Astrocyte (in vitro differentiated cells and primary cell): ENCODE measurements at places on chromosomes 16 and 17. TPM values are rescaled to one million over a fixed set of nuclear protein-coding genes. Genes with fewer than 3 reads are reported as not detected.

The HS3ST3B1 gene
- total RNA-seq, result 8.7 and 8.9 TPM in 2 replicates

DNA sequence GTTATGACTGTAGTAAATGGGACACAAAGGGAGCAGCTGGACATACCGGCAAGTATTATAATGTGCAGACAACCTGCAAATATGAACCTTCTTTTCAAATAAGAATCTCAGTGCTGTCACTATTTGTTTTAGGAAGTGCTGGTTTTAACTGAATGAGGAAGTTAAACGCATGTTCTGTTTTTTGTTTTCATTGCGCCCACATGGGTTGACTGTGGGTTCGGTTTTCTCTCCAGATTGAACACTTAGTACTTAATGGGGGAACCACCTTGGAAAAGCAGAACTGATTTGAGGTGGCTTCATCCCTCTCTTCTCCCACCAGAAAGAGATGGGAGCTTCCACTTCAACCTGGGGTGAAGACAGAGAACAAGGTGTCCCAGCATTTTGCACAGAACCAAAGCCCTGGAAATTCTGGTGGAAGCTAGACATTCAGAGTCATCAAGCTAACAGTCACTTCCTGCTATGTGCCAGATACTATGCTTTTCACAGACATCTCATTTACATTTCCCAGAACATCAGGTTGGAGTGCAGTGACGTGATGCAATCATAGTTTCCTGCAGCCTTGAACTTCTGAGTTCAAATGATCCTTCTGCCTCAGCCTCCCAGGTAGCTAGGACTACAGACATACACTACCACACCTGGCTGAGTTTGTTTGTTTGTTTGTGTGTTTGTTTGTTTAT, 149.8 kb downstream of the CDH13 start:
- no peaks in the 10 kb centered on the region for H3K36me3 ChIP-seq
- H3K27ac ChIP-seq, result no peak overlapping the region
- no peak overlapping the region for H3K4me3 ChIP-seq
- no peaks in the 10 kb centered on the region for H3K27me3 ChIP-seq
- H3K4me1 ChIP-seq, result no peaks in the 10 kb centered on the region

GRCh38 chr16:66786551-66786950, 14.8 kb downstream of the TERB1 start:
- no peak for DNase-seq
- H3K36me3 ChIP-seq, result no peaks in the 10 kb centered on the region
- H3K4me1 ChIP-seq, result no peaks in the 10 kb centered on the region
- no peak overlapping the region for H3K4me3 ChIP-seq
- H3K27ac ChIP-seq, result no peak overlapping the region
- H3K27me3 ChIP-seq, result no peaks in the 10 kb centered on the region

- H3K4me3 ChIP-seq, result no peak overlapping the region
- H3K27me3 ChIP-seq, result peaks cover 16% of the 10 kb centered on the region
- no peaks in the 10 kb centered on the region for H3K36me3 ChIP-seq
- DNase-seq, result no peak
Measured at GRCh38 chr17:45704251-45704650, 79.9 kb upstream of the CRHR1 start.

The OR3A3 gene
- not detected in 2 replicates for total RNA-seq

DNA sequence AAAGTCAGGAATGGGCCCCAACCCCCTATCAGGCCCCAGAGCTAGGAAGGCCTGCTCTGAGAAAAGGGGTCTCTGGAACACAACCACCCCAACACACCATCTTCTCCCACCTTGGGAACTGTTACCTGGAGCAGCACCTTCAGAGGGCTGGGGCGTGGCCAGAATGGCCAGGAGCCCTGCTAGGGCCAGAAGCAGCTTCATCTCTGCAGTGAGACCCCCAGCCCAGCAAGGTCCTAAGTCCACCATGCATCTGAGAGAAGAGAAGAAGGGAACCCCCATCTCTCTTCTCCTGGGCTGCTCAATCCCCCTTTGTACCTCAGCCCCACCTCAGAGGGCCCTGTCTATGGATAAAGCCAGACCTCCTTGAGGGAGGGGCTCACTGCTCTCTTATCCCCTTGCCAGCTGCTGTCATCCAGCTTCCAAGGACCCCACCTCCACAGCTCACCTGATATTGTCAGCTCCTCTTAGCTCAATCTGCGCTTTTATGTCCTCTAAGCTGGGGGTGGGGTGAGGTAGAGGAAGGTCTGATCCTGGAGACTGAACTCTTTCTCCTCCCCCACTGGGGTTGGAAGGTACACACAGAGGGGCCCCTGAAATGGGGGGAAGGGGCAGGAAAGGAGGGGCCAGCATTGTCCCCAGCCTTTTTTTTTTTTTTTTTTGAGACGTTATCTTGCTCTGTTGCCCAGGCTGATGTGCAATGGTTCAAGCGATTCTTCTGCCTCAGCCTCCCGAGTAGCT, at the start of gene MPO:
Gene MPO (minus strand): TSS at position 456 of the 738 bp plus-strand sequence. CDS start 177 bp downstream, at position 279.
- H3K4me1 ChIP-seq, result no peaks in the 10 kb centered on the region
- H3K27ac ChIP-seq, result no peak within 1 kb of the TSS
- peaks cover 23% of the 10 kb centered on the region for H3K27me3 ChIP-seq
- no peak for DNase-seq
- H3K4me3 ChIP-seq, result no peak within 1 kb of the TSS

The SNRNP25 gene
- 34.1 and 35.9 TPM in 2 replicates for total RNA-seq

- no peak overlapping the region for H3K27ac ChIP-seq
- H3K27me3 ChIP-seq, result peaks cover 10% of the 10 kb centered on the region
- no peak overlapping the region for H3K4me3 ChIP-seq
Measured at GRCh38 chr17:4666296-4666695, 24.8 kb upstream of the ALOX15 start.

The SCNN1G gene
- total RNA-seq, result not detected in 2 replicates

The CLDN9 gene
- 0.14 and 0.48 TPM in 2 replicates for total RNA-seq

The CNTROB gene
- 22.3 and 25.3 TPM in 2 replicates for total RNA-seq

The SLC6A2 gene
- total RNA-seq, result not detected in 2 replicates

DNA sequence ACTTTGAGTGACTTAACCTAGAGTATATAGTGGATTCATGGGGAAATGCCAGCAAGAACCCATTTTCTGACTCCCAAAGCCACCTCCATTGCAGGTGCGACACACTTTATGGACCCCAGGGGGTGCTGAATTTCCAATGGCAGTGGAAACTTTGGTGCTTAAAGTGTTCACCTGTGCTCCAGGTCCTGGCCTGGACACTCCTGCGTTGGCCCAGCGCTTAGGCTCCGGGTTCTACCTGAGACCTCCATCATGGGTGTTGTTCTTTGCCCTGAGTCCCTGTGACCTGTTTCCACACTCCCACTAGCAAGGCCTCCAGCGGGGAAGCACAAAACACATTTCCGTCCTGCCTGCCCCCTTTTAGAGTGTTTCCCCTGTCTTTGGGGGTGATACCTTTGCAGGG, 3.0 kb downstream of the CCNF start:
- H3K4me3 ChIP-seq, result no peak overlapping the region
- H3K36me3 ChIP-seq, result peaks cover 10% of the 10 kb centered on the region
